ENCODE measurements at places on chromosomes 3 and 15.

GRCh38 chr3:177419904-177420601 lies 222.8 kb upstream of the TBL1XR1 start:
- DNase-seq, result no peak

GRCh38 chr3:157633241-157633640 lies 130.0 kb upstream of the VEPH1 start:
- no peak for DNase-seq

DNA sequence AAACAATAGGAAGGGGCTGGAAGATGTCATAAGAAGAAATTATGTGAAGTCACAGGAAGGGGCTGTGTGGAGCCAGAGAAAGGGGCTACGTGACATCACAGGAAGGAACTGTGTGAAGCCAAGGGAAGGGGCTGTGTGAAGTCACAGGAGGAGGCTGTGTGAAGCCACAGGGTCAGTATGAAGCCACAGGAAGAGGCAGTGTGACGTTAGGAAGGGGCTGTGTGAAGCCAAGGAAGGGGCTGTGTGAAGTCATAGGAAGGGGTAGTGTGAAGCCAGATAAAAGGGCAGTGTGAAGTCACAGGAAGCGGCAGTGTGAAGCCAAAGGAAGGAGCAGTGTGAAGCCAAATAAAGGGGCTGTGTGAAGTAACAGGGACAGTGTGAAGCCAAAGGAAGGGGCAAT lies 32.5 kb downstream of the GASK1A start:
- no peak for DNase-seq

- DNase-seq, result peak; percentile 36
These were observed 89.2 kb downstream of the SEC22A start for GRCh38 chr3:123290962-123291361.

GRCh38 chr15:53046153-53046790 lies 256.1 kb upstream of the ONECUT1 start:
- DNase-seq, result no peak

GRCh38 chr3:137332297-137332696 lies 374.5 kb downstream of the IL20RB start:
- DNase-seq, result no peak

GRCh38 chr15:92914103-92914499 lies 14.0 kb downstream of the CHD2 start:
- no peak for DNase-seq

DNA sequence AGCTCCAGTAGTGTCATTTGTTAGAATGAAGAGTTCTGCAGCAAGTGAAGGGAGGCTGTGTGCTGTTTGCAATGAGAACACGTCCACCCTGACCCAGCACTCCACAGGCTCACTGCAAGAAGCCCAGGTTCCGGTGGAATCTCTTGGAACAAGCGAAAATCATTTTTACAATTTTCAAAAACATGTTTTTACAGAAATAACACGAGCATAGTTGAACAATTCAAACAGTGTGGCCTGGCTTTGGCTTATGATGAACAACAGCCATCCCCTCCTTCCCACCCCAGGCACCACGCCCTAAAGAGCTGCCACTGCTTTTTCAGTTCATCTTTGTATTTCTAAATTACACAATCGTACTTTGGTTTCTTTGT lies 59.5 kb upstream of the KY start:
- DNase-seq, result no peak

- DNase-seq, result no peak
These were observed 41.4 kb downstream of the SORD start for GRCh38 chr15:45064386-45064785.

DNA sequence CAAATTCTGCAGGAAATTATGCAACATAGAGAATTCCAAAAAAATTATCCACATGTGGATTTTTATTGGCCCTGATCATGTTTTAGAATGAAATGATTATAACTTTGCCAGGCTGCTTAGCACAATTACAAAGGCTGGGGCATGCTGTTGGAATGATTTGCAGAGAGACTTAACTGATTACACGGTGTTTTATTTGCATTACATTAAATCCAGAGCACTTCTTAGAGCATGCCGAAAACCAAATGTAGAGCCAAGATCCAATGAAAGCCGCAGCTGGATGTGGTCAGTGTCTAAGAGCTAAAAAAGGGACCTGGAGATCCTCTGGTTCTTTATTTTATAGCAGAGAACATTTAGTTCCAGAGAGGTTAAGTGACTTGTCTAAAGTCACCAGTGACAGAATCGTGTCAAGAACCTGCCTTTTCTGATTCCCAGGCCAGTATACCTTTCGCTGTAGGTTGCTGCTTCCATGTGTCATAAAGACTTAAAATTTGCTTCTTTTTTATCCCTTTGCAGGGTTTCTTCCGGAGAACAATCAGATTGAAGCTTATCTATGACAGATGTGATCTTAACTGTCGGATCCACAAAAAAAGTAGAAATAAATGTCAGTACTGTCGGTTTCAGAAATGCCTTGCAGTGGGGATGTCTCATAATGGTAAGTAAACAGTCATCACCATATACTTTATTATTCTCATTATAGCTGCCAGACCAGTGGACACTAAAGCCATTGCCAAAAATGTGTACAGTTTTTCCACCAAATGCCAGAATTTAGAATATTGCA lies 92.0 kb upstream of the TSEN2 start:
- DNase-seq, result no peak

DNA sequence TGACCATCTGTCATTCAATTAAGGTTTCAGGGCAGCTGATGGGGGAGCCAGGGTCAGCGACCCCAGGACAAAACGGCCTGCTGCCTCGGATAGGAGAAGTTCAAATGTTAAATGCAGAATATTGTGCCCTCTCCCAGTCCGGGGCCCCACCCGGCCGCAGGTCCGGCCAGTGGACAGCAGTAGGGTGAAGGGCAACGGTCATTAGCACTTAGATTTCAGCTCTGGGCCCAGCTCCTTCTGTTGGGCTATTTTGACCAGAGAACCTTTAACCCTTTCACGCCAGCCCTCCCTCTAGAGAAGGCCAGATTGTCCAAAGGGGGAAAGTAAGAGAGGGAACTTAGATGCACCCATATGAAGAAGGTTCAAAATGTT lies 16.1 kb upstream of the ONECUT1 start:
- no peak for DNase-seq

DNA sequence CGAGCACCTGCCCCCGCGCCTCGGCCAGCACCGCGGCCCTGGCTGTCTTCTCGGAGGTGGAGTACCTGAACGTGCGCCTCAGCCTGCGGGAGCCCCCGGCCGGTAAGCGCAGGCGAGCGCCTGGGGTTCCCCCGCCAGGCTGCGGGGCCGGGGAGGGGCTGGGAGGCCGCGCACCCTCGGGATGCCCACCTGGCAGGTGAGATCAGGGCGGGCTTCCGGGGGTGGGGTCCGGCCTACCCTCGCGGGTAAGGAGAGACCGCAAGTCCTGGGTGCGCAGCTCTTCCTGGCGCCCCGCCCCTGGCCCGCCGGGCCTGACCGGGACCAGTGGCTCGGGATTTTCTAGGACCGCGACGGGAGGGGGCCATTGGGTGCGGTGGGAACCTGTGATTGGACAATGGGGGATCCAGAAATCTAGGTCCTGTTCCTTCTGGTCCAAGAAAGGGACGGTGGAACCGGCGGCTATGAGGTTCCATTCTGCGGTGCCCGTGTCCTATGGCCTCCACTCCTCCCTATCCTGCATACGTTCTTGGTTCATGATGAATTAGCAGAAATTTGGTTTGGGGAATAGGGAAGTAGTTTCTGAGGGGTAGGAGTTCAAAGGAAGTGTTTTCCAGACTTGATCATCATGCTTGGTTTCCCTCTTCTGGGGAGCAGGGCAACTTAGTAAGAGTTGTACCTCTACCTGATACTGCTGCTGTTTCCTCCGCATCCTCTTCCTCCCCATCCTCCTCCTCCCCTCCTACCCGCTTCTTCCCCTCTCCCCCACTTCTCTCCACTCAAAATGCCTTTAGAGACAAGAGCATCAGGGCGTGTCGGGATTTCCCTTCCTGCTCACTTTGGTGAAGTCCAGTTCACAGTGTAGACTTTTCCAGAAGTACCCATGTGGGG lies 808 bp downstream of the ARRDC4 start:
- DNase-seq, result no peak

DNA sequence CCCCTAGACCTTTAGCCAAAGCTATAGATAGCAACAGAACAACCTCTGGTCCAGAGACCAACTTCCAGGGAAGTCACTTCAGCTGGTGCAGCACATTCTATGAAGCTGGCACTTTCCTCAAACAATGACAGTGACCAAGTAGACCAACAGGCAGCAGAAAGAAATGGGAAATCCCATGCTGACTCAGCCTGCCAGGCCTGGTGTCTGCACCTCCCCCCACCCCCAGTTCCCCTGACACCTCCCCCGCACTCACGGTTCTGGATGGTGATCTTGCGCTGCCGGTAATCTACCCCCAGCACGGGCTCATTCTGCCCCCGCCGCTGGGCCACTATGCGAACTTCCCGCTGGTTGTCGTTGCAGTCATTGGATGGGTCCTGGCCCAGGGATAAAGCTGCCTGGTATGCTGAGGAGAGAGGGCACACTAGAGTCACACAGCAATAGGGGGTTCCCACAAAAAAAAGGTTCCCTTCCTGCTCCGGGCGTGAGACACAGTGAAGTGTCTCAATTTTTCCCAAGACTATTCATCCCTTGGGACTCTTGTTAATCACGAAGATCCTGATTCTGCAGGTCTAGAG lies 17.0 kb downstream of the ILDR1 start:
- DNase-seq, result no peak

- peak; percentile 64 for DNase-seq
These were observed 8.6 kb downstream of the CLEC3B start for GRCh38 chr3:45034612-45035252.

- no peak for DNase-seq
These were observed 598.6 kb upstream of the TBL1XR1 start for GRCh38 chr3:177795859-177796258.

GRCh38 chr3:30602946-30603345 lies 3.5 kb upstream of the TGFBR2 start:
- DNase-seq, result no peak

DNA sequence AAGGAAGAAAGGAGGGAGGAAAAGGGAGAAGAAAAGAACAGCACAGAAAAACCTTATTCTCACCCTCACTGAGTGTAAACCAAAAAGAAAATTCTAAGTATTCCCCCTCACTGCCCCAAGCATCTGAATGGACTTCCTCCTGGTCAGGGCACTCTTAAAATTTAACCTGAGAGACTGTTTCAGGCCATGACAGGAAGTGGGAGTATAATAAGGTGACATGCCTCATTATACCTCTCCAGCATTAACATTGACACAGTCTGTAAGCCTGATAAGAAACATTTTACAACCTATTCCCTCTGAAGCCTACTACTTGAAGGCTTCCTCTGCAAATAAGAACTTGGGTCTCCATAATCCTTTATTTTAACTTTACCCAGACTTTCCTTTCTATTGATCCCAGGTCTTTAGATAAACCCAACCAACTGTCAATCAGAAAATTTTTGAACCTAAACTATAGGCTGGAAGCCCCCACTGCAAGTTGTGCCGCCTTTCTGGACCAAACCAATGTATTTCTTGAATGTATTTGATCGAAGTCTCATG lies 41.7 kb downstream of the SLCO2A1 start:
- no peak for DNase-seq

DNA sequence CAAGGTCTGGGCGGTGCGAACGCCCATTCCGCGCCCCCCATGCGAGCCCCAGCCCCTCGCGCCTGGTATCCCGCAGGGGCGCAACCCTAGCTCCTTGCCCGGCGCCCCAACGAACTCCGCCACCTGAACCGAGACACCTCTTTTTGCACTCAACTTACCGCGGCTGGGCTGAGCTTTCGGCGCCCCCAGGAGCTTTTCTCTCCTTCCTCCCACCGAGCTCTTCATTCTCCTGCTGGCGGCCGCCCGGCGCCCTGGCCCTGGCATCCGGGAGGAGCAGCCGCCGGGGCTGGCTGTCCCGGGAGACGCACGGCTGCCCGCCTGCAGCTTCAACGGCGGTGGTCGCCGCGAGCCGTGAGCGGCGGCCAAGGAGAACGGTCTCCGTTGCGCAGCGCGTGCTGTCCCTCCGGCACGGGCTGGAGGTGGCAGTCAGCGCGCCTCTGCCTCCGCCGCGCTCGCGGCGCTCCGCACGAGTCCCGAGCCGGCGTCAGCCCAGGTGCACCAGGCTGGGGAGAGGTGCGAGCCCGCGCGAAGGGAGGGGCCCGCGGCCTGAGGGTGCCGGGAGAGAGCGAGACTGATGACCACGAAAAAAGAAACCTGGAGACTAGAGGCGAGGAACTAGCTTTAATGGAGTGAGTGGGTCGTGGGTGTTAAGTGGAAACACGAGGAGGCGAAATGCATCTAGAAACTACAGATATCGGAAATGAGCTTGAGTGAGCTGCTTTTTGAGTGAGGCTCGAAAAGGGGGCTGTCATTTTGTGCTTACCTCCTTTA lies 621.5 kb upstream of the ZNF385D start:
- no peak for DNase-seq

All from ureter (tissue), 1 donor.